ENCODE measurements at places on chromosomes 11 and 22.

GRCh38 chr22:42328784-42329145 is 58.3 kb upstream of the TCF20 start:
- no peak for DNase-seq

DNA sequence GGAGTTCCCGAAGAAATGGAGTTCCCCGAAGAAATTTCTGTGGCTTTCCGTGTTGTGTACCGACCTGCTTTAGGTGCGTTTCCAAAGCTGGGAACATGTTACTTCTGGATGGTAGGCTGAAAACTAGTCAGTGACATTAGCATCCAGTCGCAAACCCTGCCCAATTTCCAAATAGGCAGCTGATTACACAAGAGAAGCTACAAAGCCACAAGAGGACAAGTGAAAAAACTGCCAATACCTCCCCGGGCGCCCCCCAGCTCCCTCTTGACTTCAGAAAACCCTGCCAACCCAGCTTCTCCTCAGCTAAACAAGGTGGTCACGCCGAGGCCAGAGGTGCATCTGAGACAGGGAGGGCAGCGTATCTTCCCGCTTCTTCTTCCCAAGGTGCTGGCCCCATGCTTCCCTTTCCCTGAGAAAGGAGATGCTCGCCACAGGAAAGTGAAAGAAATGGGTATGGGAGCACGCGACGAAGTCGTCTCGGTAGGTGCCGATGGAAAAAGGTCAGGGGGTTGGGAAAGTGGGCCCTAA is 551 bp downstream of the AGBL2 start:
- peak; percentile 4 for DNase-seq

DNA sequence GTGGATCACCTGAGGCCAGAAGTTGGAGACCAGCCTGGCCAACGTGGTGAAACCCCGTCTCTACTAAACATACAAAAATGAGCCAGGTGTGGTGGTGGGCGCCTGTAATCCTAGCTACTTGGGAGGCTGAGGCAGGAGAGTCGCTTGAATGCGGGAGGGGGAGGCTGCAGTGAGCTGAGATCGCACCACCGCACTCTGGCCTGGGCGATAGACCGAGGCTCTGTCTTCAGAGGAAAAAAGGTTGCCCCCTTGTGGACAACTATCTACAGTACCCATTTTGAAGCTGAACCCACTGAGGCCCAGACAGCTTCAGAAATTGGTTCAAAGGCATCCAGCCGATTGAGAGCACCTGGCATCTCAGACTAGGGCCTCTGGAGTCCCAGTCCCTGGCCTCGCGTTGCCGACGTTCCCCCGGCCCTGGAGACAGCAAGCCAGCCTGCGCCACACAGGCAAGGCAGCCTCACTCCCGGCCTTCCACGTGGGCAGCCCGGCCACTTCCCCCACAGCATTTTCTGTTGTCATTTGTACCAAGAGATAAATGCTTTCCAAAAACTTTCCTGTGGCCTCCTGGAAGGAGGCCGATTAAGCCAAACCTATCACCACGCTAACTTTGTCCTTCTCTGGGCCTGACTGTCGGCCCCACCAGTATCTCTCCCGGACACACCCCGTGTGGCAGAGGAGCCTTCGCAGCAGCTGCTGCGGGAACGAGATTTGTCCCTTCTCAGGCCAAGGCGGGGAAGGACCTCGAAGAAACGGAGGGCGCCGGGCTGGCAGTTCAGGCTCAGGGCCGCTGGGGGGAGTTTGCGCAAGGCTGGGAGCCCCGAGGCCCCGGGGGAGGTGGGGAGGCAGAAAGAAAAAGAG is 82.8 kb downstream of the FLI1 start:
- DNase-seq: peak; percentile 22

DNA sequence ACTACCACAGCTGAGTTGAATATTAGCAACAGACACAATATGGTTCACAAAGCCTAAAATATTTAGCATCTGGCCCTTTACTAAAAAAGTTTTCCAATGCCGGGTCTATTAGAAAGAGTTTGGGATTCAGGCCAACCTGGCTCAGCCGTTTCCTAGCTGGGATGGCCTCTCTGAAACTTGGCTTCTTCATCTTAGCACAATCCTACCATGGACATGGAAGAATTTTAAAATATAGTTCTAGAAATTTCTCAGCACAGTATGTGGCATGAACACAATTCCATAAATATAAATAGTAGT is 103.8 kb downstream of the RRAS2 start:
- no peak for DNase-seq

DNA sequence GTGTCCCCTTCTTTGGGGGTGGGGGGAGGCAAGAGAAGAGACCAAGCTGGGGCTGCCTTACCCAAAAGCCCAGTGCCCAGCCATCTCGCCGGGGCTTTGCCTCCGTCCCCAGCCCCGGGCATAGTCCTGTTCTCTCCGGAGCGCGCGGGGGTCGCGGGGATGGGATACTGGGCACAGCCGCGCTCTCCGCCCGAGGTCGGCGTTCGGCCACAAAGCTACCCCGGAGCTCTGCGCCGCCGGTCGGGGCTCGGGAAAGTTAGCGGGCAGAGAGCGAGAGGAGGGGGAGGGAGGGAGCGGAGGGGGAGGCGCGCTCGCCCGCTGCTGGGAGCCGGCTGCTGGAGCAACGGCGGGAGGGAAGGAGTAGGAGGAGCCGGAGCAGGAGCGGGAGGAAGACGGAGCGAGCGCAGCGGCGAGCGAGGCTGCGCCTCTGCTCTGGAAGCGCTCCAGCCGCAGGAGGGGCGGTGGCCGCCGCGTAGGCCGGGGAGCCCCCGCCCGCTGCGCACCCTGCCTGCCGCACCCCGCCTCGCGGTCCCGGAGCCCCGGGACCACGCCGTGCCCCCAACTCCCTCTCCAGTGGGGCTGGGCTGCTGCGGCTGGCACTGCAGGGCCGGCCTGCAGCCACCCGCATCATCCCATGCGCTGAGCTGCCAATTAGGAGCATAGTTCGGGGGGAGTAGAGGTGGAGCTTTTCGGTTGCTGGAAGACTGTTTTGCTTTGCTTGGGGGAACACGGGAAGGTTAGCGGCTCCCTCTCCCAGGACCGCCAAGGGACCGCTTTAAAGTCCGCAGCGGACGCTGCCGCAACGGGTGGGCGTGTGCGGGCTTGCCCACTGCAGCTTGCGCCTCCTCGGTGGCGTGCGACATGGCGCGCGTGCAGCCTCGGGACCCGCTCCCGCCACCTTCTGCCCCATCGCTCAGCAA is at the start of gene SCN4B:
SCN4B (minus strand) TSS at position 272 of the 920 bp plus-strand sequence; CDS start at position 122, 150 bp downstream.
- DNase-seq: no peak

- DNase-seq: peak; percentile 26
These were observed 71.4 kb upstream of the MPEG1 start for GRCh38 chr11:59283825-59284772.

GRCh38 chr22:20247010-20247505 is 21.1 kb downstream of the RTN4R start:
- DNase-seq: no peak

DNA sequence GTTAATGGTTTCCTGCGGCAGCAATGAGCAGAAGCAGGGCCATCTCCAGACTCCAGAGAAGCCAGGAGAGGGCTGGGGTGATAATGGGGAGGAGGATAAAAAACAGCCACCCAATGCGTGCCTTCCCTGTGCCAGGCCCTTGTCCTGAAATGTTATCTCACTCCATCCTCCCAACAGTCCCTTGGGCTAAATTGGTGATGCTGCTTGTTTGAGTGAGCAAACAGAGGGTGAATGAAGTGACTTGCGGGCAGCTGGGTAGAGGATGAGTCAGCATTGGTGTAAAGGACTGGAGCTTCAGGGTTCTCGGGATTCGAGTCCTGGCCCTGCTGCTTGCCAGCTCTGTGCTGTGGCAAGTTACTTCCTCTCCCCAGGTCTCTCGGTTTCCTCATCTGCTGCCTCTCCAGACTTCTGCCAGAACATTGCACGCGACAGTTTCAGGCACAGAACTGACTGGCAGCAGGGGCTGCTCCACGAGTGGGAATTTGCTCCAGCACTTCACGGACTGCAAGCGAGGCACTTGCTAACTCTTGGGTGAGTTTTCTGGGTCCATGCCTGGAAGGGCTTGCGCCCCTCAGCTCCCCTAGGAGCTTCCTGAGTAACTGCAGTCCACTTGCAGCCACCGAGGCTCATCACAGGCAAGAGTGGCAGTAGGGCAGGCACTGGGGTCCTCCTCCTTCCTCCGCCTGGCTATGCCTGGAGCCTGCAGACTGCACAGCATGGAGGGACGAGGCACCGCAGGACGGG is at the start of gene P2RY6:
P2RY6 (plus strand) TSS at position 403 of the 744 bp plus-strand sequence. CDS start 24,181 bp downstream, outside the sequence.
- no peak for DNase-seq

GRCh38 chr22:47100019-47100418 is 337.6 kb downstream of the TBC1D22A start:
- no peak for DNase-seq

DNA sequence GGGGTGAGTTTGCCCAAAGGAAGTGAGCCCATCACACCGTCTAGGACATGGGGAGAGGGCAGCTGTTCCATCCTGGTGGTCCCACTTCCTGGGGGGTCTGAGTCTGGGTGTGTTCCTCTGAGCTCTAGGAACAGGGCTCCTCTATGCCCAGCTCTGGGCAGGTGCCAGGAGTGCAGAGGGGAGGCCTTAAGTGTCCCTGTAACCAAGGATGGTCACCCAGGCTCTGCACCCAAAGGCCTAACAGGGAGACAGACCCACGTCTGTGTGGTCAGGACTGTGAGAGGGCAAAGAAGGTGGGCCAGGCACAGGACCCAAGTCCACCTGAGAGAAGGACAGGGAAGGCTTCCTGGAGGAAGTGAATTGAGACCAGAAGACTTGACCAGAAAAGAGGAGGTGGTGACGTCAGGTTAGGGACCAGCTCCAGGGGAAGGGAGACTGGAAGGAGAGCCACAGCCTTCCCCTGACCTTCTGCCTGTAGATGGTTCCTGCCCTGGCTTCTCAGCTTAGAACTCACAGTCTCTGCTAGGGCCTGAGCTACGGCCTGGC is 11.3 kb upstream of the TCF20 start:
- no peak for DNase-seq

DNA sequence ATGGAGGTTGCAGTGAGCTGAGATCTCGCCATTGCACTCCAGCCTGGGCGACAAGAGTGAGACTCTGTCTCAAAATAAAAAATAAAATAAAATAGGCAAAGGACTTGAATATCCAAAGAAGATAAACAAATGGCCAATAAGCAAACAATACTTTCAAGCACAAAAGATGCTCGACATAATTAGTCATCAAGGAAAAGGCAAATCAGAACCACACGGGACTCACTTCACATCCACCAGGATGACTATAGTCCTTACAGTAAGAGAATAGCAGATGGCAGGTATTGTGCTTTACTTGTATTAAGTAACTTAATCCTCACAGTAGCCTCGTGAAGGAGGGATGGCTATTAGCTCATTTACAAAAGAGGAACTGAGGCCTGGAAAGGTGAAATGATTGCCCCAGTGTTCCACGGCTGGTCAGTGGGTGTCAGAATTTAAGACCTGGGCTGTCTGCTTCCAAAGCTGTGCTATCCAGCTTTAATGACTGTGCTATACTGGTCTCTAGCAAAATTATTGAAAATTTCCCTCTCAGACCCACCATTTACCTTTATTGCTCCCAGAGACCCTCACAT is 40.2 kb upstream of the RBFOX2 start:
- DNase-seq: no peak

DNA sequence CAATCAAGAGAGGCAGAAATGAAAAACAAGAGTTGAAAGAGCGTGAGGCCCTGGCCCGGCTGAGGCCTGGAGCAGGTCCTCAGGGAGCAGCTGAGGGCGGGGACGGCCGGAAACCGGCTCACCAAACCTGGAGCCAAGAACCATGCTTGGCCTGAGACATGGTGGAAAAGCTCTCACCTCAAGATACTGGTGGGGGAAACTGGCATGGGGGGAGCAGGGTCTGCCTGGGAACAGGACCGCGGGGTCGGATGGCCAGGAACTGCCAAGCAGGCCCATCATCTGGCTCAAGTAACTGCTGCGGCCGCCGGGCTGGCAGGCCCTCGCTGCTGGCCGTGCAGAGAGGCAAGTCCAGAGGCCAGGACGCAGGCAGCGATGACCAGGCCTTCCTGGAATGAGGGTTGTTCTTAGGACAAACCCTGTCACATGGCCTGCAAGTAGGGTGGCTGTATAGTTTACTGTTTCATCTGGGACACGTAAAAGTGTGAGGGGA is 18.9 kb upstream of the WNT11 start:
- no peak for DNase-seq

DNA sequence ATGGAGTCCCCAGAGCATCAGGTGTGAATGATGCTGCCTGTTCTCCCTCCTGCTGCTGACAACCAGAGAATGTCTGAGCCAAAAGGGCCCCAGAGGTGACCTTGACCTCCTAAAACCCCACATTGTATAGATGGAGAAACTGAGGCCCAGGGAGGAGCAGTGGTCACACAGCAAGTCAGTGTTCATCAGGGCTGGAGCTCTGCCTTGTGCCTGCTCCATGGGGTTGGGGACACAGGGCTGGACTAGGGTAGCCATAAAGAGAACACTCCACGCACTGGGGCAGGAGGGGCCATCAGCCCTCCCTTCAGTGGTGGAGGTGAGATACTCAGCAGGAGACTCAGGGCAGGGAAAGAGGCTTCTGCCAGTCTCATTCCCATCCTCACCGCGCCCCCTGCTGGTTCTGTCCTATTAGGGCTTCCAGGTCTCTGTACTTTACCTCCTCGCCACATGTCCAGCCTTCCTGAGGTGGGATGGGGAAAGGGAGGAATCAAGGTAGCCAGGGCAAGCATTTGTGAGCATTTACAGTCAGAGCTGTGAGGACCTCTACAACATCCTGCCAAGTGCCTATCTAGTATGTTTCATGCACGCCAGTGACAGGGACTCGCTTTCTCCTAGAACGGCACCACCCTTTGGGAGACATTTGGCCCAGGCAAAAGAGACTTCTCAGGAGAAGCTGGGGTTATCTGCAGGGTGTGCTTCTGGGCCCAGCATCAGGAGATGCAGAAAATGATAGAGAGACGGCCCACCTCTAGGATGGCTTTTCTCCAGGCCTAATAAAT is 43.2 kb downstream of the NEU3 start:
- DNase-seq: peak; percentile 60

GRCh38 chr11:64660706-64661105 is 62.3 kb downstream of the NRXN2 start:
- DNase-seq: no peak

DNA sequence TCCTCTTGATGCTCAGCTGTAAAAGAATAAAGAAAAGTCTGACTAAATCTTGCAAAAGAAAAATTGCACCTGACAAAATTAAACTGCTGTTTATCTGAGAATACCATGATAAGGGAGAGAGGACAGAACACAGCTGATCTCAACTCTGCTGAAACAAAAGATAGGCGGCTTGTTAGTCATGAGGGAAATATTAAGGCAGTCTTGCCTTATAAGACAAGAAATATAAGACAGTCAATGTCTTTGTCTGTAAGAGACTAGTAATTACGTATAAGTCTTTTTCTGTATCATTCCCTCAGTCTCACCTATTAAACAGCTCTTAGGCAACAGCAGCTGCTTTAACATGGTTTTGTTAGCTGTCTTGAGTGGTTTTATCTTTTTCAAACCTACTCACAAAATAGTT is 296.6 kb downstream of the LUZP2 start:
- no peak for DNase-seq

DNA sequence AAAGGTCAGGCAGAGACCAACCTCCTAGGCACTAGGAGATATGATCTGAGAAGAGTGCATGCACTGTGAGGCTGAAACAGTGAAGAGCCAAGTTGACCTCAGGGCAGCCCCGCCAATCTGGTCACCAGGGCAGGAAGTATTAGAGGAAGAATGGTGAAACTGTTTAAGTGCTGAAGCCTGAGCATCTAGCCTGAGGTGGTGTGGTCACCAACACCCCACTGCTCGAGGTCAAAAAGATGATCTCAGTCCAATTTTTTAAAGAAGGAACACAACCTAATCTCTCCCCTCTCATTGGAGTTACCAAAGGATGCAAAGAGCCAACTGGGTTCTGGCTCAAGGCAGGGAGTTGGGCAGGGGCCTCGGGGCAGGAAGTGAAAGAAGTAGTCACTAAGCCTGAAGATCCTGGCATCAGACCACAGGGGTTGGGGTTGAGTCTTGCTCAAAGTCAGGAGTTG is 4.0 kb downstream of the APBB1 start:
- no peak for DNase-seq

Measured in activated CD4-positive, alpha-beta T cell treated with anti-CD3 and anti-CD28 coated beads, Interleukin-2, amount 50 U/mL, for 1 hour (primary cell).